ENCODE measurements at places on chromosomes 2 and 18. TPM values are rescaled to one million over a fixed set of nuclear protein-coding genes. Genes with fewer than 3 reads are reported as not detected.

- DNase-seq: no peak
These were observed 267.2 kb downstream of the EPHA4 start for GRCh38 chr2:221304916-221305315.

DNA sequence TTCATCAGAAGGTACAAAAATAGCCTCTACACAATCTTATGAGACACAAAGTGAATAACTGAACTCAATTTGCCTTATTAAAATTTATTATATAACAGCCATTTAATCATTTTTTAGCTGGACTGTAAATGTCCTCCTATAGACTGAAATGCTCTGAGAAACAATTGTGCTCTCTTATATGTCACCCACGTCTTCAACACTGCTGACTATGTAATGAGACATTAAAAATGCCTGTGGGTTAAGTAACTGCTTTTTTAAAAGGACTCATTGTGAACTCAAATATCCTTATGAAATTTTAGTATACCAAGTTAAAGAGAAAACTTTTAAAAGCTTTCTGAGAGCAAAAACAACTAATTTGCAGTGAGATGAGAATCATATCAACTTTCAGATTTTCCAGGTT, 10.4 kb upstream of the GALNT1 start:
- no peak for DNase-seq

DNA sequence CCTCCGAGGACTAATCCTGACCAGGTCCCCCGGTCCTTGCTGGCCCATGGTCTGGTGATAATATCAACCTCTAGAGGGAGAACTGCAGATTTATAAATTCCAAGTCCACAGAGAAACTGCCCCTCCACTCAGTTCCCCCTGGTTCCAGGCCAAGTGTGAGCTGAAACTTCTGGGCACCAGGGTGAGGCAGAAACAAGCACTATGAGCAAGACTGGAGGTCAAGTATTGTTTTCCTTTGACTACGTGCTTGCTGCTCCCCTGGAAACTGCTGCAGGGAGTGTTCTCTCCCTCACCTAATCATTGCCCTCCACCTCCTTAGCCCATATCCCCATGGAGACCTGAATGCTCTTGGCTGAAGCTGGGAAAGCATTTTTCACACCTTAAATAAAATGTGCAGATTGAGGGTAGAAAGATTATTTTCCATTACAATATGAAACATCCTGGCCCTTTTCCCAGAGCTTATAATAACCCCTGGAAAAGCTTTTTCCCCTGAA, 135.2 kb downstream of the RDH14 start:
- no peak for DNase-seq

GRCh38 chr2:56475191-56475590, 291.4 kb downstream of the CCDC85A start:
- no peak for DNase-seq

- no peak for DNase-seq
These were observed 46.3 kb downstream of the FER1L5 start for GRCh38 chr2:96688649-96689430.

DNA sequence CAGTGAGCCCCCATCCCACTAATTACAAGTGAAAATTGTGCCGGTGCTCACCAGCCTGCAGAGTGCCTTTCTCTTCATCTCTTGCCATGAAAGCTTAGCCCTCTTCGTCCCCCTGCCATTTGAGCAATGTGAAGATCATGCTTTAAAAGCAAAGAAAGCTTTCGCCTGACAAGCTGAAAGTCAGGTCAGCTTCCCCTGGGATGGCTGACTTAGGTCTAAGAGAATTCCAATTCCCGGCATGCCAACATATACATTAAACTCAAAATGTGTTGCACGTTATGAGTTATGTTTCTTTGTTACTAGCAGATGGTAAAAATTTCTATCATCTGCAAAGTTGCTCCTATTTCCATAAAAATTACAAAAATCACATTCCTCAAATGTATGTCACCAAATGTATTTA, 129.8 kb downstream of the AFF3 start:
- no peak for DNase-seq

DNA sequence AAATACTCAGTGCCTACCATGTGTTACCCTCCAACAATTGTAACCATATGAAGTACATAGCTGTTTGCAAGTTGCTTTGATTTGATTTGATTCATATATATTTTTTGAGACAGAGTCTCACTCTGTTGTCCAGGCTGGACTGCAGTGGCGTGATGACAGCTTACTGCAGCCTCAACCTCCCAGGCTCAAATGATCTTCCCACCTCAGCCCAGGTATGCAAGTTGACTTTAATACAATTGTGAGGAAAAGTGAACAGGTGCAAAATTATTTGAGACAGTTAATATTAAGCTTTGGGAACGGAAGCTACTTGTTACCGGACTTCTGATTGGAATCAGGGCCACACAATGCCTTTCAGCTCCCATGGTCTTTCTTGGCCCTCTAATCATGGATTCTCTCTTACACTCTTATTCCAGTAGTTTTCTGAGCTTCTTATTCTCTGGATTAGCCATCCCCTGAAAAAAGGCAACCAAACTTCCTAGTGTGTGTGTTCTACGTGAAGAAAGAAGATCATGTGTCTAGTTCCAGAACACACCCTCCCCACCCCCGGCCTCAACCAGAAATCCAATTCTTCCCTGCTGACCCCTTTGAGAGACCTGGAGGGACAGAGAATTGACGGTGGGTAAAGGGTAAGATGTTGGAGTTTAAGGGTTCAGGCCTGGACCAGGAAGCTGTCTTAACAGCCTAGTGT, 1.1 kb upstream of the RPL37A start:
- no peak for DNase-seq

DNA sequence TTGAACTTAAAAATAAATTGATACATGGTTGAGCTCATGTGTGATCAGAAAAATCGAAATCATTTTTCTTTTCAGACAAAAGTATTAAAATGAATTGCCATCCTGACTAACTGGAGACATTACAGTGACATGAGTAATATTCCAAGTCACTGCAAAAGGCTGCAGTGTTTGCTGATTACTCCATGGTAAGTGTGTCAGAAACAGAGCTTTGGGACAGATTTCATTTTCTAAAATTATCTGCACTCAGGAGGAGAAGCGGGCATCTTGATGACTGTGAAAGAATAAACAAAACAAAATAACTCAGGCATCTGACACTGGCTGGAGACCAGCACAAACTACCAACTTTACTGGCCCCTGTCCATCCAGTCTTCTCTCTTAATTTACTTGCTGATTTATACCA, 312.3 kb upstream of the PIK3C3 start:
- DNase-seq: no peak

GRCh38 chr18:75049455-75049789, 159.5 kb downstream of the PTGR3 start:
- DNase-seq: no peak

DNA sequence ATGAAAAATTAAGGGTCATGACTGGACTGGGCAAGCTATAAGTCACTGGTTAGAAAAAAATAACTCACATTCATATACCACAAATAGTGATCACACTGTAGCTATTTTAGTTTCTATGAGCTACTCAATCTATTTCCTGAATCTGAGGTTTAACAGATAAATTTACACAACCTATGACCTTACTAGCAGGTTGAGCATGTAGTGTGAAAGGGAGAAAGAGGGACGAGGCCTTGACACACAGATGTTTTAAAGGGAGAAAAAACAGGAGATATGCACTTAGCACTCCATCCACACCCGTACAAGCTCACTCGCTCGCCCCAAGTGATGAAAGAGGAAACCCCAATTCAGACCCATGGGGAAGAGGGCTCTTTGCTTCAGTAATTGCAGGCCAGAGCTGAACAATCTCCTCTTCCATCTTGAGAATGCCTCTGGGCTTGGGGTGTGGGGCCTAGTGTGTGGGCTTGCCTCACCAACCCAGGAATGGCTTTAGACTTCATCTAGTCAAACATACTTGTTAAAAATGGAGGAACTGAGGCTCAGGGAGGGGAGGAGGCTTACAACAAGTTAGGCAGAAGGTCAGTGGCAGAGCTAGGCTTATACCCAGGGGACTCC, 10.7 kb downstream of the CYRIA start:
- no peak for DNase-seq

- no peak for DNase-seq
These were observed 157.7 kb downstream of the CCDC178 start for GRCh38 chr18:33282709-33283333.

DNA sequence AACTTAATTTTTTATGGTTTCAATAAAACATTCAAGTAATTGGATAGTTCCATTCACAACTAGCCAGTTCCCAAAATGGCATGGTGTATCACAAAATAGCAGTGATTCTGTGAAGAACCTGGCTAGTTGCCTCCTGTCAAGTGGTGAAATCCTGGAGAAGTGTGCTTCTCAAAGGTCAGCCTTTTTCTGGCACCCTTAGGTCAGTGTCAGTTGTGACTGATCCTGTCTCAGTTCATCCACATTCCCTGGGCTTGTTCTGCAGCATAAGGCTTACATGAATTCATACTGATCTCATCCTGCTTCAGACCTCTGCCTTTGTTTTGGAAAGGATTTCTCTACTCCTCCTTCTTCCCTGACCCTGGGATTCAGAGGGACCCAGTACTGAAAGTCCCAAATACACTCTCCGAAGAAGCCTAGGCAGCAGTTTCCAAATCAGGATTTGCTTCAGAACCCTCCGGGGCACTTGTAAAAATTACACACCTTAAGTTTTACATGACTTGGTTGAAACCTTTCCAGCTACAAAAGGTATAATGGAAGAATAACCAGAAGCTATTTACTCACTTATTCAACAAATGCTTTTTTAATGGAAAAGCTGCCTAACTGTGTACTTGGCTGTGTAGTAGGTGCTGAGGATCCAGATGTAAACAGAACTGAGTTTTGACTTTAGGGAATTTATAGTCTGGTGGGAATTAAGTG, 11.0 kb downstream of the MAP3K20 start:
- no peak for DNase-seq

- DNase-seq: no peak
These were observed 402.5 kb downstream of the STK39 start for GRCh38 chr2:167844714-167845530.

DNA sequence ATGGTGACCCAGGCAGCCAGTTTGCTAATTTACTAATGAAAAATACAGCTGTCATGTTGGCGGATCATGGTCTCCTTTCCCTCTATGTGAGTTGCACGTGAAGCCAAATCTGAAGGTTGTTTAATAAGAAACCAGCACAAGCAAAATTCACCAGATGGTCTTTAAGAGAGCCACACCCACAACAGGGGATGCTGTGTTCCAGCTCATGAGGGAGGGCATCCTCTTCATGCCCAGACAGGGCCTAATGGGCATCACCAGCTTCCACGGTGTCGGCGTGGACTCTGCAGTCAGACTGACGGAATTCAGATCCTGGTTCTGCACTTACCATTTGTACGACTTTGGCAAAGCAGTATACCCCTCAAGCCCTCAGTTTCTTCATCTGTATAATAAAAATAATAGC, 39.9 kb downstream of the TMEM247 start:
- no peak for DNase-seq

- peak; percentile 72 for DNase-seq
These were observed 18.5 kb downstream of the PMAIP1 start for GRCh38 chr18:59918320-59918755.

GRCh38 chr2:174846218-174846617, 81.9 kb upstream of the CHRNA1 start:
- no peak for DNase-seq

DNA sequence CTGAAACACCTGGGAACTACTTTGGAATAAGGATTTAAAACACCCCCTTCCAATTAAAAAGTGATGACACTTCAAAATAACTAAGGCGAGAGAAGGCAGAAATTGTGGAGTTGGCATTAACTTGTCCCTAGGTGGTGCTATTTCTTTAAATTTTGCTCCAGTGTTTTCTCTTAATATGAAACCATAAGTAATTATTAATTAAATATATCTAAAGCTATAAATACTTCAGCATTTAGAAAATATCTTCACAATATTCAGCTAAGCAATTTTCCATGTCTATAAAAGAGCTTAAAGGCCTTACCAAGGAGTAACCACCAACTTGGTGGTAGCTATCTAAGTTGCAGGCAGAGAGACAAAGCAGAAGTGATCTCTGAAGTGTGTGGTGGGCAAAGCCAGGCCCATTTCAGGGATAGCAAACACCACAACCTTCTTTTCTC, 186.8 kb upstream of the PGAP1 start:
- DNase-seq: no peak

DNA sequence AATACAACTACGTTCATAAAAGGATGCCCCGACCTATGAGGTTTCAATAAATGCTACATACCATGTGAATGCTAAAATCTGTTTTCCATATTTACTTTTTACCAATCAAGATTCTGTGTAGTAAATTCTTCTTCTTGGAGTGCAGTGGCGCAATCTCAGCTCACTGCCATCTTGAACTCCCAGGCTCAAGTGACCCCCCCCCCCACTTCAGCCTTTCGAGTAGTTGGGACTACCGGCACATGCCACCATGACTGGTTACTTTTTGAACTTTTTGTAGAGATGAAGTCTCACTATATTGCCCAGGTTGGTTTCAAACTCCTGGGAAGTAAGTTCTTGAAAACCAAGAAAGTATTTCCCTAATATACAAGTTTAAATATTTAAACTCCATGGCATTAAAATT, 14.4 kb upstream of the USP34 start:
- no peak for DNase-seq

DNA sequence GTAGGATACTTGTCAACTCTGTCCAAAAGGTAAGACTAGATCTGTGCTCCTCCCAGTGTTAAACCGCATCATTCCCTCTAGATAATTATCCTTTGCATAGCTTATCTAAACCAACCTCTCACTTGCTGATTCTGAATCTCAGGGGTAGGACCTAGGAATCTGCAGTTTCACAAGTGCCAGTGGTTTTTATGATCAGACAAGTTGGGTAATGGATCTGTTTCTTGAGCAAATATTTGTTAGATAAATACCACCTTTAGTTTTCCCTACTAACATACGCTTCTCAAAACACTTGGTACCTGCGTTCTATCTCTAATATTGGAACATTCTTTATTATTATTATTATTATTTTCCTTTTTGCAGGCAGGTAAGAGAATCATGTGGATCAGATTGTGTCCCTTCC, 439.9 kb downstream of the PTPRM start:
- no peak for DNase-seq

DNA sequence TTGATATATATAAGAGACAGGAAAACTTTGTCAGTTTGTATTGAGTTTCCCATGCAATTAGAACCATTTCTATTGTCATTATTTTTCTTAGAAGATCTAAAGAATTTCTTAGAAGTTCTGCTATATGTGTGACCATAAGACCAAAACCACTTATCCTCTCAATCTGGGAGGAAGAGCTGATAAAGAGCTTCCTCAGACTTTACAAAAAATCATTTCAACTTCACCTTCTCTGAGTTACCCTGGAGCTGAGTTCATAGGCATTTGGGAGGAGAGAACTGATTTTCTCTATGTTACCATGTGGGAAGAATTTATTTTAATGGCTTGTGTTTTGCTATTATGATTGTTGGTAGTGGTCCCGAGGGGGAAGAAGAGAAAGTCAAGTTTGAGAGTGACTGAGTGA, 329.3 kb downstream of the GPD2 start:
- DNase-seq: no peak

GRCh38 chr2:27407798-27408491, 1.4 kb downstream of the PPM1G start:
- DNase-seq: no peak

GRCh38 chr2:23824777-23825212, 102.1 kb downstream of the ATAD2B start:
- no peak for DNase-seq

The CABYR gene
- 1.3 TPM for total RNA-seq

The EFR3B gene
- 1.9 TPM for total RNA-seq

The SMYD5 gene
- total RNA-seq: 8.0 TPM

The PPP4R1 gene
- 163 TPM for total RNA-seq

The RAB12 gene
- total RNA-seq: 75.3 TPM

The DNAH6 gene
- total RNA-seq: 0.54 TPM

The TMEM247 gene
- total RNA-seq: not detected

The BMP10 gene
- total RNA-seq: not detected

The MROH2A gene
- total RNA-seq: not detected

The CCDC85A gene
- 1.9 TPM for total RNA-seq

The RESP18 gene
- not detected for total RNA-seq
